ENCODE measurements at places on chromosomes 13 and 19.

DNA sequence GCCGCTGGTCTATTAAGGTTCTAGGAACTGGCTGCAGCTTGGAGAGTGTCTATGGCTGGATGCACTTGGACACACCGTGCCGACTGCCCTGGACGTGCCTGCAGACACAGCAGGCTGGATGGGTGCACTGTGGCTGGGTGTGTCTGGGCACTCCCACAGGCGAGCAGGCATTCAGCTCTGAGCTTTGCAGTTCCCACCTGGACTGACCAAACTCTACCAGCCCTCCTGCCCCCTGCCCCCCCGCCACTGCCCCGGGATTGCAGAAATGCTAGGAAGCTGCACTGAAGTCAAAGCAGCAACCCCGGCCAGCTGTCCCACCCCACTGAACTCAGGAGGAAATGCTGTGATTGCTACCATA, 7.0 kb upstream of the LRP3 start:
- DNase-seq: no peak

GRCh38 chr19:11964858-11965645, at the start of gene ZNF763:
Gene ZNF763, plus strand, starts transcription at chr19:11965040. Its CDS starts 169 bp downstream, at chr19:11965209.
- DNase-seq: peak; percentile 88

DNA sequence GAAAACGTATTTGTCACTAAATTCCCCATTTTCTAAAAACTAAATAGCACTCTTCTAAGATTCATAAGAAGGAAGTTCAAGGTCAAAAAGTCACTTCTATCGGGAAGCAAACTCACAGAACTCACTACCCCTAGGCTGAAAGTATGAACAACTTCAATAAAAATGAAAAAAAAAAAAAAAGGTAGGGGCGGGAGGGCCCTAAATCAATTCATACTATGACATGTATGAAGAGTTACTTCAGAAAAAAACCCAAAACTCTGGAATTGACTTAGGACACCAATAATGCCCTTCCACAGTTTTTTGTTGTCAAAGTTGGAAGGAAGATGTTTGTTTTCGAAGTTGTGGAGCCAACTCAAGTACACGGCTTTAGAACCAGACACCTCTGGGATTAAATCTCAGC, 1.1 kb downstream of the SUCLA2 start:
- DNase-seq: no peak

DNA sequence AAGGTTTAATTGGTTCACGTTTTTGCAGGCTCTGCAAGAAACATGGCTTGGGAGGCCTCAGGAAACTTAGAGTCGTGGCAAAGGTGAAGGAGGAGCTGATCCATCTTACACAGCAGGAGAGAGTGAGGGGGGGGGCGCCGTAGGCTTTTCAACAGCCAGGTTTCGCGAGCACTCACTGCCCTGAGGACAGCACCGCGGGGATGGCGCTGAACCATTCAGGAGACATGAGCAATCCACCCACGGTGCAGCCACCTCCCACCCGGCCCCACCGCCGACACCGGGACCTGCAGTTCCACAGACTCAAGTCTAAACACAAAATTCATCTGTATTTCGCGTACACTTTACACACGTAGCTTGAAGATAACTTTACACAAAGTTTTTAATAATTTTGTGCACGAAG, 73.6 kb downstream of the KDM4B start:
- DNase-seq: no peak

- no peak for DNase-seq
These were observed 10.8 kb downstream of the GYS1 start for GRCh38 chr19:48982280-48982679.

GRCh38 chr13:75489502-75490263, 7.7 kb upstream of the TBC1D4 start:
- DNase-seq: no peak
